Left ventricle myocardium inferior (tissue), 1 donor: ENCODE measurements at places on chromosomes 16 and 17. TPM values are rescaled to one million over a fixed set of nuclear protein-coding genes. Genes with fewer than 3 reads are reported as not detected.

DNA sequence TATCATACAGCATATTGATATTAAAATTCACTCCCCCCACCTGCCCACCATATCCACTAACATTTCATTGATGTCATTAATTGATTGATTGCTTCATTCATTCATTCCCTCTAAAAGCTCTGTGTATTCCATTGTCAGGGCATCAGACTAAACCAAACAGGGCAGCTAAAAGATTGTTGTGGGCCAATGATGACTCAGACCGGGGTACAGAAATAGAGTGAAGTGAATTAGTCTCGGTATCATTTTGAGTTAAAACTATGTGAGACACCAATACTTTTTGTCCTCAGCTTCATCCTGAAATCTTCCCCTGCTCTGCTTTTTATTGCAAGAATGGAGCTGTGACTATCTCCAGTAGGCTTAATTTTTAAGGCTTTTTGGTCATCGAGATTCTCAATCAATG, 868.3 kb downstream of the CDH11 start:
- DNase-seq: no peak

- DNase-seq: no peak
Observed at GRCh38 chr16:27417047-27417671, 15.2 kb downstream of the IL21R start.

The PLXDC1 gene
- total RNA-seq: 12.2 TPM

GRCh38 chr17:77325577-77326075, 184.9 kb downstream of the SEC14L1 start:
- no peak for DNase-seq

DNA sequence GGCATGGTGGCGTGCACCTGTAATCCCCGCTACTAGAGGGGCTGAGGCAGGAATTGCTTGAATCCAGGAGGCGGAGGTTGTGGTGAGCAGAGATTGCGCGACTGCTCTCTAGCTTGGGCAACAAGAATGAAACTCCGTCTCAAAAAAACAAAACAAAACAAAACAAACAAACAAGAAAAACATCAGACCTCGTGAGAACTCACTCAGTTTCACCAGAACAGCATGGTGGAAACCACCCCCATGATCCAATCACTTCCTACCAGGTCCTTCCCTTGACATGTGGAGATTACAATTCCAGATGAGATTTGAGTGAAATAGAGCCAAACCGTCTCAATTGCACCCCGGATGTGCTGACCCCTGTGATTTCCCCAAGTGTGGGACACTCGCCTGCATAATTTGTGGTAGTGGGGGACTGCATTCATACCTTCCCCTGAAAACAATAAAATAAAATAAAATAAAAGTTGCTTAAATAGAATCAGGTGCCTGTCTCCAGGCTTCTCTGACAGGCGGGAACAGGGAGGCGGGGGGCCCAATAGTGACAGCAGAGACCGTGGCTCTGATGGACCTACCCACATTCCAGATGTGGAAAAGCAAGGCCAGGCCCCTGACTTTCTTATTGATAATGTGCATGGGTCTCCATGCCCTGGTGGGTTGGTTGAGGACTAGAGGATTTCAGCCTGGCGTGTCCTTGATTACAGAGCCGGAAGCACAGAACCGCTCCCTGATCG, 13.1 kb downstream of the ZSCAN10 start:
- DNase-seq: no peak
